ENCODE measurements at places on chromosomes 13 and 19. TPM values are rescaled to one million over a fixed set of nuclear protein-coding genes. Genes with fewer than 3 reads are reported as not detected.

GRCh38 chr13:100203696-100204367 lies 114.9 kb downstream of the PCCA start:
- H3K4me3 ChIP-seq = no peak overlapping the region
- no peak overlapping the region for H3K27ac ChIP-seq
- H3K4me1 ChIP-seq = no peaks in the 10 kb centered on the region
- H3K27me3 ChIP-seq = no peaks in the 10 kb centered on the region

GRCh38 chr13:30169442-30169841 lies 137.9 kb downstream of the KATNAL1 start:
- H3K27ac ChIP-seq = no peak overlapping the region
- no peak for DNase-seq
- H3K4me3 ChIP-seq = no peak overlapping the region
- H3K36me3 ChIP-seq = no peaks in the 10 kb centered on the region

Gene MAP4K1
- 1.6 TPM for polyA plus RNA-seq

- no peaks in the 10 kb centered on the region for H3K36me3 ChIP-seq
- peak overlapping the region; percentile 98 for H3K27ac ChIP-seq
- peaks cover 80% of the 10 kb centered on the region for H3K4me1 ChIP-seq
- H3K27me3 ChIP-seq = no peaks in the 10 kb centered on the region
Measured at GRCh38 chr19:2167896-2168618, 4.3 kb downstream of the DOT1L start.

Gene ZNF491
- polyA plus RNA-seq = 0.60 TPM

Gene CCDC8
- 2.4 TPM for polyA plus RNA-seq

DNA sequence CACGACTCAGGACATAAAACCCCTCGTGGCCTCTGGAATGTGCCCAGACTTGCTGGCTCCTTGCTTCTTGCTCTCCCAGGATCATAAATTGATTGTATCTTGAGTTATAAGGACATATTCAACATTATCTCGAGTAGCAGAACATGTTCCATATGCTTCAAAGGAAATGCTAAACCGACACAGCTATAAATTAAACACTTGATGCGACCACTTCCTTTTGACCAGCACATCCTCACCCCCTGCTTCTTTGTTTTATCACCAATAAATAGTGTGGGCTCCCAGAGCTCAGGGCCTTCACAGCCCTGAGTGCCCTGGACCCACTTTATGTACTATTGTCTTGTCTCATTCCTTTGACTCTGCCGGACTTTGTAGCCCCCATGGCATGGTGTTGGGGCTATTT lies 157.0 kb upstream of the PABPC3 start:
- no peaks in the 10 kb centered on the region for H3K36me3 ChIP-seq
- H3K4me1 ChIP-seq = no peaks in the 10 kb centered on the region
- H3K4me3 ChIP-seq = no peak overlapping the region
- H3K27ac ChIP-seq = no peak overlapping the region
- DNase-seq = no peak
- H3K27me3 ChIP-seq = no peaks in the 10 kb centered on the region

DNA sequence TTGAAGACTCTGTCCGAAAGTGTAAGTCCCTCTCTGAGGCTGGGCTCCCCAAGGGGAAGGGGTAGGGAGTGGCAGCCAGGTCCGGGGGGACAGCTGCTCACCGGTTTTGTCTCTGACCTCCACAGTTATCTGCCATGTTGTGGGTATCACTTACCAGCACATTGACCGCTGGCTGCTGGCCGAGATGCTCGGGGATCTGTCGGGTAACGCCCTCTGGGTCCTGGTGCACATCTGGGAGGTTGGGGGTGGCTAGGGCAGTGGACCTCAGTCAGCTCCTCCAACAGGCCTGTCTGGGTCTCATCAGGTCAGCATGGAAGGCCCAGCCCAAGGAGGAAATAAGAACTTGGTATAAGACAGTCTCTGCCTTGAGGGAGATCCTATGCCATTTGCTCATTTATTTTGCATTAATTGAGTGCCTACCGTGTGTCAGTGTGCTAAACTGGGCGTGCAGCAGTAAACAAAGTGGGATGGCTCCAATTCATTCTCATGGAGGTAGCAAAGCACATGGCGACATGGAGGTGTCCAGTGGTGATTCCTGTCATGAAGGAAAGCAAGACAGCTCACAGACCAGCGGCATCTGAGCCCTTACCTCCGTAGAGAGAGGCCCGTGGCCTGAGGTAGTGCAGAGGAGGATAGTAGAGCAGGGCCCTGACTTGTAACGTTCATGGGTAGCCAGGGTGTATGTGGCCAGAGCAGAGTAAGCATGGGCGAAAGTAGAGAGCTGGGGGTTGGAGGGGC lies 13.7 kb downstream of the EIF3K start:
- H3K27ac ChIP-seq = no peak overlapping the region
- no peaks in the 10 kb centered on the region for H3K27me3 ChIP-seq
- DNase-seq = no peak
- peaks cover 23% of the 10 kb centered on the region for H3K36me3 ChIP-seq

- H3K36me3 ChIP-seq = no peaks in the 10 kb centered on the region
- H3K4me3 ChIP-seq = no peak overlapping the region
Measured at GRCh38 chr19:56350416-56351045, 35.9 kb upstream of the ZSCAN5A start.

DNA sequence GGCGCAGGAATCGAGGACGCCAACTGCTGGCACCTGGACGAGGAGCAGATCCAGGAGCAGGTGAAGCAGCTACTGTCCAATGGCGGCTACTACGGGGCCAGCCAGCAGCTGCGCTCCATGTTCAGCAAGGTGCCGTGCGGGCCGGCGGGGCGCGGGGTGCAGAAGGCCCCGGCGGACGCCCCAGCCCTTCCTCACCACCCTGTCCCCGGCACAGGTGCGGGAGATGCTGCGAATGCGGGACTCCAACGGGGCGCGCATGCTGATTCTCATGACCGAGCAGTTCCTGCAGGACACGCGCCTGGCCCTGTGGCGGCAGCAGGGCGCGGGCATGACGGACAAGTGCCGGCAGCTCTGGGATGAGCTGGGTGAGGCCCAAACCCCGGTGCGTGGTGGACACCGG lies 13.6 kb downstream of the ZSWIM4 start:
- H3K27me3 ChIP-seq = no peaks in the 10 kb centered on the region
- no peak overlapping the region for H3K4me3 ChIP-seq
- DNase-seq = no peak
